ENCODE measurements at places on chromosomes 12 and 14. TPM values are rescaled to one million over a fixed set of nuclear protein-coding genes. Genes with fewer than 3 reads are reported as not detected.

Gene C12orf75
- total RNA-seq = 302 TPM

Gene PLA2G1B
- not detected for total RNA-seq

Gene LTB4R2
- 3.9 TPM for total RNA-seq

Gene ZNF605
- total RNA-seq = 14.2 TPM

Gene SYNE2
- 15.8 TPM for total RNA-seq

GRCh38 chr12:32454075-32454474 lies 54.7 kb downstream of the FGD4 start:
- peak; percentile 66 for DNase-seq

DNA sequence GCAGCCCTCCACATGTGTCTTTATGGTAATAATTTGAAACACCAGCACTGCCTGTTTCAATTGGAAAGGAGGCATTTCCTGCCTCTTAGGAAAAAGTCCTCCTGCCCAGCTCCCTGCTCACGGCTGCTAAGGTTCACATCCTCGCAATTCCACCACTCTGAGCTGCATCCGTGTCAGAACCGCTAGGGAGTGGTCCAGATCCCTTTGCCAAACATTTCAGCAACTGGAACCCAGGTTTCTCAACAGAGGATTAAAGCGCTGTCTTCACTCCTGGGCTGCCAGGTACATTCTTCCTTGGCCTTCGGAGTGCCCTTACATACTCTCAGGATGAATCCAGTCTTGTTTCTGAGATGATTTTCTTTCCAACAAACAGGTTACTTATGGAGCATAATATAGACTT lies 23.3 kb downstream of the C14orf132 start:
- no peak for DNase-seq

- no peak for DNase-seq
Measured at GRCh38 chr12:71954083-71954778, 15.6 kb downstream of the TPH2 start.

GRCh38 chr12:51318846-51319599 lies 5.0 kb downstream of the BIN2 start:
- DNase-seq = no peak
